NCI-H748 treated with DMSO at 0.1 percent for 48 hours (cell line): ENCODE measurements at places on chromosomes 4 and X.

DNA sequence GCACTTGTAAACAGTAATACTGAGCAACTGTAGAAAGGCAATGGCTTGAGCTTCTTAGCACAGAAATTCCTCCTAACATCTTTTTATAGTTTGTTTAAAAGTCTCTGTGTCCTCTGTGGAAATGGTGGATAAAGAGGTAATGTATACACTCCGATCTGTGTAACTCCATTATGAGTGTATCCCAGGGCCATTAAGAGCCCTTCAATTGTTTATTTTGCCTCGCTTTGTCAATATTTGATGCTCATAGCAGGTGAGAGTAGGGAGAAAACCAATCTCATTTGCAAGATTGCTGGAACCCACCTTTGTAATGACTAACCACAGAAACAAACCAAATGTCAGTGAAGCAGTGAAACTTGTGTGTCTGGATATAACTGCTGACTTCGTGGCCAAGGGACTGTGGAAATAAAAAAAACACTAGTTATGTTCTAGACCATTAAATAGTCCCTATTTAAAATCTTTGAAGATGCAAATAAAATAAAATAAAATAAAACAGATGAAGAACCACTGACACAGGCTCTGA, 598.2 kb upstream of the BOD1L1 start:
- DNase-seq, result peak; percentile 90

GRCh38 chr4:24260923-24261564, 323.3 kb downstream of the DHX15 start:
- DNase-seq, result no peak

- no peak for DNase-seq
Observed at GRCh38 chrX:97828471-97828870, 944.8 kb downstream of the RPA4 start.

DNA sequence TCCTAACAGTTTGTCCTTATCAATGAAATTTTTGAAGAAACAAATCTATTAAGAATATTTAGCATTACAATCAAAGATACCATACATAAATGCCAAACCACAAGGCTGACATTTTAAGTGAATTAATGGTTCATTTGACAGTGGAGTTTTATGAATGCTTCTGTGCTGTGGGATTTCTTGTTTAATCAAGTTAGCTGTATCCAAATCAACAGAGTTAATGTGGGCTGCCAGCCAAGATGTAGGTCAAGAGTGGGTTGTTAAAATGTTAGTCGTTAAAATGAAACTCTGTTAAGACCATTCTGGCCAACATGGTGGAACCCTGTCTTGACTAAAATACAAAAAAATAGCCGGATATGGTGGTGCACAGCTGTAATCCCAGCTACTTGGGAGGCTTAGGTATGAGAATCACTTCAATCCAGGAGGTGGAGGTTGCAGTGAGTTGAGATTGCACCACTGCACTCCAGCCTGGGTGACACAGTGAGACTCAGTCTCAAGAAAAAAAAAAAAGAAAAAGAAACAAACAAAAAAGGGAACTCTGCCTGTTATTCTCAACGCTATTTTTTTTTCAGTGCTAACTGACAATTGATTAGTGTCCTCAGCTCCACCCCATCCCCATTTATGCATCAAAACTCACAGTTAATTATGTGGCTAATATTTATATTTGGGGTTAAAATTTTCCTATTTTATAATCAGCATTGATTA, 20.2 kb downstream of the GPAT3 start:
- DNase-seq, result no peak

DNA sequence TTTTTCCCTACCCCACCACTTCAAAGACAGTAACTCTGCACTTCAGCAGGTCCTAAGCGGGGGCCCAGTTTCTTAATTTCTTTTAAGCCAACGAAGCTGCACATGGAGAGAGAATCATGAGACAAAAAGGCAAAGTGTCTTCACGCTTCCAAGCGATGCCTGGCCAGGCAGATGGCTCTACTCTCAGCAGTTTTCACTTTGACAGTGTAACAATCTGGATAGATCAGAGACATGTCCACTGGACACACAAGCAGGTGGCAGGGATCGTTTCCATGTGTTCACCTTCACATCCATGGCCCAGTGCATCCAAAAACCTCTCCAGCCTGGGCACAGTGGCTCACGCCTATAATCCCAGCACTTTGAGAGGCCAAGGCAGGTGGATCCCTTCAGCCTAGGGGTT, 27.8 kb downstream of the PPP2R2C start:
- no peak for DNase-seq

GRCh38 chr4:40956721-40957255, 207.0 kb downstream of the NSUN7 start:
- DNase-seq, result no peak

GRCh38 chr4:152536545-152537182, 772 bp upstream of the FBXW7 start:
- DNase-seq, result no peak

DNA sequence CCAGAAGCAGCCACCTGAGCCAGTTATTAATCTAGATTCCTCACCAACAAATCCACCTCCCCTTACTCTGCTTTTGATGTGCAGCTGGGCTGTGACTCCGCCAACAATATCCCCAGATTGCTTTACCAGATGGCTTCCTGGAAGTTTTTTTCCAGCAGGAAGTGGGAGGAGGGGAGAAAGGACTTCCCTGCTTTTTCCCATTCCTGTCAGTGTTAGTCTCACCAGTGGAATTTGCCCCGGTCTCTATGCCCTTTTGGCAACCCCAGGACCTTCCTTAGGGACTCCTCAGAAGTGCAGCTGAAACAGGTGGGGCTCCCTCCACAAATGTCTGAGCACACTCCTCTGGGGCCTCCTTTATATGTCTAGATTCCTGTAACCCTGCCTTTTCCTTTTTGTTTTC, 465.2 kb upstream of the IGFBP7 start:
- no peak for DNase-seq

DNA sequence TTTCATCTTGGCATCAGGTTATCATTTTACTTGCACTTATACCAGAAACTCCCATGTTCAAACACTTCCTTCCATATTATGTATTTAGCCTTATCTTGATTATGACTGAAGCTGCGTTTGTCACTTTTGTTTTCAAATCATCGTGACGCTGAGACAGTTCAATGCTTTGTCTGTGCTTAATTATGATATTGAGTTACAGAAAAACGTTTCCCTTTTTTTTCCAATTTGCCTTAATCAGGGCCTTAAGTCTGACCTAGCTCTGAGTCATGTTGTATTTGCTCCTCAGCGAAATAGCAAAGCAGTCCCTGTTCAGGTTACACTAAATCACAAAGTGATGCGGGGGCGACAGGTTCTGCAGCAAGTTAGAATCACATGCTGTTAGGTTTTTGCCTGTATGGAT, 254.7 kb downstream of the AFF2 start:
- DNase-seq, result peak; percentile 18

DNA sequence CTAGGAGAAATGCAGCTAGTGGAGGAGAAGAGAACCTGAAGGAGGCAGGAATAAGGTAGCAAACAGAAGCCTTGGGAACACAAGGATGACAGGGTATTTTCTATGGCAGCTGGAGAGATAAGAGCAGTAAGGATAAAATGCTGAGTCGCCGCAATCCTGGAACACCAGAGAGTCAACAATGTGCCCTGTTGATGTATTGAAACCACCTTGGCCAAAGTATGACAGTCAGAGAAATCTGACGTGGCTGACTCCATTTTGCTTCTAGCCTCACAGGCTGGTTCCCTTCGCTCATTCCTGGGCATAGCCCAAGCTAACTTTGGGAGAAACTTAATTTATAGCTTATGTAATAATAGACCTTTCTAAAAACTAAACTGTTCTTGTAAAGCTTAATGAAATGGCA, 56.6 kb upstream of the C4orf54 start:
- DNase-seq, result no peak

DNA sequence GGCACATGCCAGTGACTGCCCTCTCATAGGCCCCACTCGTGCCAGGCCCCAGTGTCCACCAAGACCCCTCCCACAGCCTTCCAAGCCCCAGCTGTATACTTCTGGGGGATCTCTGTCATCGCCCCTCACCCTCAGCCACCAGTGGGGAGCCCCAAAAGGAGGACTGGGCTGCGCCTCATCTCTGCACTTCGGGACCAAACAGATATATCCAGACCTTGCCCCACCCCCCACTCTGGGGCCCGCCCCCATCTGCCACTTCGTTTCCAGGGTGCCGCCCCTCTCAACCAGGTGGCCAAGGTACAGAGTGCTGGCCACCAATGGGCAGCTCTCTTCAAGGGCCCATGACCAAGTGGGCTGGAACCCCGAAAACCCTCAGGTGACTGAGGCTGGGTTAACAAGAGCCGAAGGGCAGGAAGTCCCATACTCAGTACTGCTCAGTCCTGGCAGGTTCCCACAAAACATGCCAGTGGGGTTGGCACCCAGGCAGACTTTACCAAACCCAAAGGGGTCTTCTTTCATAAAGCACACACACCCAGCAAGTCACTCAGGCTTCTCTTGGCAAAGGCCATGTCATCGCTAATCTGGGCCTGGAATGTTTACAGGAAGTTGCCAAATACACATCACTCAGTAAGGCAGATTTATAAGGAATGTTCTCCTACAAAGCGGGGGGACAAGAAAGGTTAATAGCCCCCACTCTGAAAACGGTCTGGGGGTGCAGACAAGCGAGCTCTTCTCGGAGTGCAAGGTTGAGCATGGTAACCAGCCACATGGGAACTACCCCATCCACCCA, 4.4 kb downstream of the ZFYVE28 start:
- no peak for DNase-seq

DNA sequence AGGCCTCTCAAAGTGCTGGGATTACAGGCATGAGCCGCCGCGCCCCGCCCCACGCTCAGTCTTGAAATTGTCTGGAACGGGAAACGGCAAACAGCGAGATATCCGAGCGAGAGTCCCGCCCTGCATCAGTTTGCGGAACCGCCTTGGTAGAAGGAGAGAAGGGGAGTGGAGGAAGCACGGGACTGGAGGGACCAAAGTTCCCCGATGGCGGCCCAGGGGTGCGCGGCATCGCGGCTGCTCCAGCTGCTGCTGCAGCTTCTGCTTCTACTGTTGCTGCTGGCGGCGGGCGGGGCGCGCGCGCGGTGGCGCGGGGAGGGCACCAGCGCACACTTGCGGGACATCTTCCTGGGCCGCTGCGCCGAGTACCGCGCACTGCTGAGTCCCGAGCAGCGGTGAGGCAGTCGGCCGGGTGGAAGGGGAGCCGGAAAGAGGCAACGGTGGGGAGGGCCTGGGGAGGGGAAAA, at the start of gene BST1:
TSS of gene BST1 (plus strand) at position 125 of the 463 bp plus-strand sequence. CDS start at position 205, 80 bp downstream.
- DNase-seq, result no peak

- no peak for DNase-seq
Observed at GRCh38 chr4:51859476-51860031, 16.6 kb downstream of the DCUN1D4 start.

GRCh38 chr4:6937754-6938153, 28.1 kb downstream of the TBC1D14 start:
- DNase-seq, result no peak

- no peak for DNase-seq
Observed at GRCh38 chr4:153337686-153338085, 6.8 kb upstream of the MND1 start.

- DNase-seq, result no peak
Observed at GRCh38 chrX:79182071-79182470, 37.6 kb downstream of the GPR174 start.

GRCh38 chr4:100208459-100208858, 18.2 kb upstream of the DDIT4L start:
- no peak for DNase-seq

- DNase-seq, result no peak
Observed at GRCh38 chrX:135432453-135432852, 10.7 kb downstream of the SMIM10L2A start.

DNA sequence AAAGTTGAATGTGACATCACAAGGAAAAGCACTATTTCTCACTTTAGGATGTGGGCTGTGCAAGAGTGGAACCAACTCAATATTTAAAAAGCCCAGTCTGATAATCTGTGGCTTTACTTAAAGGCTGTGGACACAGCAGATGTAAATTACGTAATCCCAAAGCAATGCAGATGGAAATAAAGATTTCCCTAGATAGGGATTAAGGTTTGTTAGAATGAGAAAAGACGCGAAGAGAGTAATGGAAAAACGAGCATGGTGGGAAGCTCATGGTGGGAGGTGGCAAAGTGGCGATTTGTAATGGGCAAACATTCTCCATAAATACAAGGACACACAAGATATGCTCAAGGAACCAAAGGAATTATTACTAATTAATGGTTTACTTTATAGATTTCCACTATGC, 985.5 kb downstream of the FSTL5 start:
- DNase-seq, result no peak

DNA sequence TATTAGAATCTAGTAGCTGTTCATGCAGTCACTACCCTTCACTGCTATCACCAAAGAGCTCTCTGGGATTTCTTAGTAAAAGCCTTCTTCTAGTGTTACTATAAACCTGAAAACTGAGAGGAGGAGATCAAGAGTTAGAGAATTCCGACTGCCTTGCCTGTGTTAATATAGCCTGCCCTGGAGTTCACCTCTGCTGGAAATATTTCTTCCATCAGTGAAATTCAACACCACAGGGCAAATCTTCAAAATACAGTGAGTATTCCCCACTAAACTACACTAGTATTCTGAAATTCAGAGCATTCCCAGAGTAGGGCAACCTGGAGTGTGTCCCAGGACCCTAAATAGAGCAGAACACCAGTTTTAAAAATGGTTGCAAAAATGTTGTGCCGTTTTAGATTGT, 301.1 kb downstream of the ARHGAP24 start:
- DNase-seq, result no peak

- no peak for DNase-seq
Observed at GRCh38 chrX:16187024-16187760, 19.9 kb downstream of the MAGEB17 start.

GRCh38 chr4:139241086-139241783, 38.8 kb downstream of the MGARP start:
- DNase-seq, result no peak

GRCh38 chr4:102352781-102353180, 7.5 kb upstream of the SLC39A8 start:
- no peak for DNase-seq

DNA sequence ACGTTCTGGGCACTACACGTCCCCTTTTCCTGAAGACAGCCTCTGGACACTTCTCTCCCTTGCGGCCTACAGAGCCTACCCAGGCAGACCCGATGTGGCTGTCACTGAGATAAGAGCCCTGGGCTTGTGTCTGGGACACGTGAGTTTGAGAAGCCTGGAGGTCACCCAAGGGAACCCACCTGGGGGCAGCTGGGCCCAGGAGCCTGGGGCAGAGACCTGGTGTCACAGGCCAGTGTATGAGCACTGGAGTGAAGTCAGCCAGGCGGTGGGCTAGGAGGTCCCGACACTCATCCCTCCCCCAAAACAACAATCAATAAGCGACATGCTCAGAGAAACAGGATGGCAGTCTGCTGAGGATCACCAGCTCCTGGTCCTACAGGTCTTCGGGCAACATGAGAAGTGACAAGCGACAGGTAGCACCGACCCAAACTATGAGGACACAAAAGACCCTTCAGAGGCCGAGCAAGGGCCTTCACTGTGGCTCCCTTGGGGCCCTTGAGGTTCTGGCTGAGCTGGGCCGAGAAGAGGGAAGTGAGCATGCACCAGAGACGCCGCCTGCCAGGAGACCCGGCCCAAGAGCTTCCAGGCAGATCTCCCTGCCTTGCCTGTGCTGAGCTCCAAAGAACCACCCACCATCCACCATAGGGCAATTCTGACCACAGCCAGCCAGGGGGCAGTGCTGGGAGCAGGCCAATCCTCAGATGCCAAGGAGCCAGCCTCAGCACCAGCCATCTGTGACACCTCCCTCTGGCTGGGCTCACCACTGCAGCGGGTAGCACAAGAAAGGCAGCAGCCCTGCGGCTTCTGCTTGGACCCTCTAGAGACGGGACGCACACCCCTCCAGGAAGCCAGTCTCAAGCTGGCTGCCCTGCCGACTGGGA, 11.0 kb upstream of the DUSP9 start:
- no peak for DNase-seq

GRCh38 chr4:92104506-92104905, 199.3 kb upstream of the GRID2 start:
- no peak for DNase-seq
